Common myeloid progenitor, CD34-positive (primary cell): ENCODE measurements at places on chromosomes 7 and 10.
A peak's percentile ranks its signal among the peaks of the same experiment; 100 is the strongest.

DNA sequence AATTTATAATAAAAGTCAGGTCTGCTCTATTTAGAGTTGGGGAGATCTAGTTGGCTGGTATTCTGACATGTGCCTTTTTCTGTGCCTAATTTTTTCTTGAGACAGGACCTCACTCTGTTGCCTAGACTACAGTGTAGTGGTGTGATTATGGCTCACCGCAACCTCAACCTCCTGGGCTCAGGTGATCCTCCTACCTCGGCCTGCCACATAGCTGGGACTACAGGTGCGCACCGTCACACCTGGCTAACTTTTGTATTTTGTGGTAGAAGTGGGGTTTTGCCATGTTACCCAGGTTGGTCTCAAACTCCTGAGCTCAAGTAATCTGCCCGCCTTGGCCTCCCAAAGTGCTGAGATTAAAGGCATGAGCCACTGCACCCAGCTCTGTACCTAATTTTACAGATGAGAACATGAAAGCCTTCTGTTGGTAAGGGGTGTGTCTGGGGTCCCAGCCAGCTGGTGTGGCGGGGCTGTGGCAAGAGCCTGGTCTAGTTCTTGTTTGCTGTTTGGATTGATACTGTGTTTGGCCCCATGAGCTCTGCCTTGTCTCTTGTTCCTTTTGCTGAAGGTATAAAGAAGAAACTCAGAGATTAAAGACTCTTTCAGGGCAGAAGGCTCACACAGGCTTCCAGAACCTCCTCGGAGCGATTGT is 31.4 kb downstream of the POR start:
- DNase-seq = no peak

- peak; percentile 84 for DNase-seq
Measured at GRCh38 chr10:95864906-95865813, 42.6 kb upstream of the CC2D2B start.

- no peak for DNase-seq
Measured at GRCh38 chr7:17671956-17672355, 268.3 kb downstream of the SNX13 start.

DNA sequence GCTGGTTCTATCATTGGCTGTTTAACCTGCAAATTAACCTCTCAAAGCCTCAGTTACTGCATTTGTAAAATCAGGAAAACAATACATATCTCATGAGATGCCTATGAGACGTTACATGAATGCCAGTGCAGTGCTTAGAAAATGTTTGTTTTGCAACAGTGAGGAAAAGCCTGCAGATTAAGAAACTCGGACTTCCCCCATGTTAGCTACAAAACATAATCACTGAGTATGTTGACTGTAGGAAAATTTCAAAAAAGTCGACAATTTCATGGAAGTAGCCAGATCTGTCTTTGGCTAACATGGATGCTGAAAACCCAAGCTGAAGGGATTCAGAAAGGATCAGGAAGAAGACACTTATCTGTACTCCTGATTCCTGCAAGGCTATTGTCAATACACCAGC is 121.4 kb downstream of the TRIL start:
- DNase-seq = no peak

GRCh38 chr10:35572583-35572982 is 32.6 kb upstream of the GJD4 start:
- DNase-seq = no peak

DNA sequence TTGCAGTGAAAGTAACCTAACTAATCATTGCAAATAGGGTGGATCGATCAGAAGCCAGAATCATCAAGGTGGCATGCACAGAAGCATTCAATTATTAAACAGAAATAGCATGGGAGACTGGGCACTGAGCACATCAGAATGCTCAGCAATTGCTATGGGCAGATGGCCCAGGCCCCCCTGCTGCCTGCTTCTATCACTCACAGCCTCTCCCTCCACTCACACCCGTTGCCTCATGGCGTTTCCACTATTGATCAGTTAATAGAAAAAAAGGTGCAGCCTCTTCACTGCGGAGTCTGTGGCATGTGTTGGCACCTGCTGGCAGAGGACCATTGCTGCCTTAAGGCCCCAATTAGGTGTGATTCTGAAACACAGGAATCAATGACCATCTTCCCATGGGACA is 11.2 kb upstream of the HTR5A start:
- no peak for DNase-seq
